ENCODE measurements at places on chromosomes 11 and 22.

GRCh38 chr11:114785820-114786219 lies 107.5 kb downstream of the NXPE2 start:
- DNase-seq: no peak

DNA sequence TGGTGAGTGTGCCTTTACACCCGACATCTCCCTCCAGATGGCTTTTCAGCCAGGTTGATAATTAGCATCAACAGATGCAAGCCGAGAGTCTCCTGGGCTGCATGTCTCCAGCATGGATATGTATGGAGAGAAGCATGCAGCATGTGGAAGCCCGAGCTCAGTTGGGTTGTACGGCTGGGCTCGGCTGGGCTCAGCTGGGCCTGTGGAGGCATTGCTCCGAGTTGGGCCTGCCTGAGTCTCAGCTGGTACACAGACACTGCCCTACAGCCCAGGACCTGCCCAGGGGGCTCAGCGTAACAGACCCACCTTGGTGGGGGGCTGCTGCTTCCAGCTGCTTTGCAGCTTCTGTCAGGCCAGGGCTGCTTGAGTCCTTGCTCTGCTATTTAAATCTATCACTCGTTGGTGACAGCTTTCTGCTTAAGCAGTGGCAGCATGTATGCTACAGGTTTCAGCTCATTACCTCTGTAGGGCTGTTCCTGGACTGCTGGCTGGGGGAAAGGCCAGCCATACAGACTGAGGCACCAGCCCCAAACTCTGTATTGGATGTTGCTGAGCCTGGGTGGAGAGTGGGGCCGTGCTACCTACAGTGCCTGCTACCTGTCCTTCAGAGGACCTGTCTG lies 115.5 kb downstream of the TEAD1 start:
- DNase-seq: no peak

- DNase-seq: no peak
Observed at GRCh38 chr22:46619830-46620501, at the start of gene GRAMD4. TSS of gene GRAMD4 (plus strand) at chr22:46620386. CDS start at chr22:46626800, 6,414 bp downstream.

DNA sequence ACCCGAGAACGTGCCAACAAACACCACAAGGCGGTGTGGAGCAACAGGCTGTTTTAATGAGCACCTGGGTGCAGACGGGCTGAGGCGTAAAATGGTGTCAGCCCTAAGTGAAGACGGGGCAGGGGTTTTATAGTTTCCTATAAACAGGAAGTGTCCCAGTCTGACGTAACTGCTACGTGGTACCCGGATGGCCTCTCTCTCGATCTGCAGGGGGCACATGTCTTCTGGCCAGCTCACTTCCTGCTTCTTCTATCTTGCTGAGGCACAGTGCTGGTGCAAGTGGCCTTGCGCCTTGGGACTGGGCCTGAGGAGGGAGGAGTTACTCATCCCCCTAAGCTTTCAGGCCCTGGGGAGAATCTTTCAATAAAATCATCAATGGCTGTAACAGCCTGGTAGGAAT lies 20.9 kb downstream of the OOSP3 start:
- DNase-seq: no peak

DNA sequence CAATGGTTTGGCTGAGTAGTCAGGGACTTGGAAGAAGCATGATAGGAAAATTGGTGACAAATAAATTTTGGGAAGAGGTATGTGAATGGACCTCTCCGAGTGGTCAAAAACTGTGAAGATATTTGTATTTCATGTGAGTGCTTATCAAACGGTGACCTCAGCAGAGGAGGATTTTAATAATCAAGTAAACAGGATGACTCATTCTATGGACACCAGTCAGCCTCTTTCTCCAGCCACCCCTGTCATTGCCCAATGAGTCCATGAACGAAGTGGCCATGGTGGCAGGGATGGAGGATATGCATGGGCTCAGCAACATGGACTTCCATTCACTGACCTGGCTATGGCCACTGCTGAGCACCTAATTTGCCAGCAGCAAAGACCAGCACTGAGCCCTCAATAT lies 21.2 kb downstream of the MS4A4E start:
- no peak for DNase-seq
